ENCODE measurements at places on chromosomes 4 and X.

DNA sequence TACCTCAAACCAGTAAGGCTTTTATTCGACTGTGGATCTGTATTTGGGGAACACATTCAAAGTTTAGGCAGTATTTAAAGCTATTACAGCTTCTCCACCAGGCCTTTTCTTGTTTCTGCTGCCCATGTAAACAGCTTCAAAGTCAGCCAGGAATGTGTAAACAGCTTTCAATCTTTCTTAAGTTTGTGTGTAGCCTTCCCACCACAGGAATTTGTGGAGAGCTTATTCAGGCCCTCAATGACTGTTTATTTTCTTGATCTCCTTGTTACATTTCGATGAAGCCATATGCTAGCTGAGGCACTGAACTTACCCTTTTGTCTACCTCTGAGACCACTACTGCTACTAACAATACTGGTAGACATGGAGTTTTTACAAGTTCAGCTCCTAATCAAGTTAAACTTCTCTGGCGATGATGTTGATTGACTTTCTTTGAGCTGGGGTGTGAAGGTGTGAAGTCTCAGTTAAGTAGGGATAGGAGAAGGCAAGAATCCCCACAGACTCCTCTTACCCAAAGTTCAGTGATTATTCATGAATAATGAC, 72.6 kb downstream of the NWD2 start:
- no peak for DNase-seq

DNA sequence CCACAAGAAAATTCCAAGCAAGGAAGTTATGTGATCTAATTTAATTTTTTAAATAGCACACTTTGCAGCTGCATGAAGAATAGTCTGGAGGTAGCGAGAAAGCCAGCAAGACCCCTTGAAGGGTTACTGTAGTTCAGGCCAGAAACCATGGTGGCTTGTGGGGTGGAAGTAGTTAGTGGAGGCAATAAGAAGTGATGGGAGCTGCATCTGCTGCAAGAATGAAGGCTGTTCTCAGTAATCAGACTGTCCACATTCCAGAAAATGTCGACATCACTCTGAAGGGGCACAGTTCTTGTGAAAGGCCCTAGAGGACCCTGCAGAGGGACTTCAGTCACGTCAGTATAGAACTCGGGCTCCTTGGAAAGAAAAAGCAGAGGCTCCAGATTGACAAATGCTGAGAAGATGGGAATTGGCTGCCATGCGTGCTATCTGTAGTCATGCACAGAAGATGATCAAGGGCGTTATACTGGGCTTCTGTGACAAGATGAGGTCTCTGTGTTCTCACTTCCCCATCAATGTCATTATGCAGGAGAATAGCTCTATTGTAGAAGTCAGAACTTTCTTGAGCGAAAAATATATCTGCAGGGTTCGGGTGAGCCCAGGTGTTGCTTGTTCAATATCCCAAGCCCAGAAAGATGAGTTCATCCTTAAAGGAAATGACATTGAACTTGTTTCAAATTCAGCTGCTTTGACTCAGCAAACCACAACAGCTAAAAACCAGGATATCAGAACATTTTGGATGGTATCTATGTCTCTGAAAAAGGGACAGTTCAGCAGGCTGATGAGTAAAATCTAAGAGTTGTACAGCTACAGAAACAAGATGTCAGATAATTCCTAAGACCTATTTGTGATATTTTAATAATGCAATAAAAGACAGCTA, 254.2 kb downstream of the CBR4 start:
- no peak for DNase-seq

GRCh38 chrX:87805829-87806490, 288.4 kb downstream of the KLHL4 start:
- DNase-seq = no peak

- no peak for DNase-seq
These were observed 7.6 kb downstream of the ACSL1 start for GRCh38 chr4:184818216-184818564.

DNA sequence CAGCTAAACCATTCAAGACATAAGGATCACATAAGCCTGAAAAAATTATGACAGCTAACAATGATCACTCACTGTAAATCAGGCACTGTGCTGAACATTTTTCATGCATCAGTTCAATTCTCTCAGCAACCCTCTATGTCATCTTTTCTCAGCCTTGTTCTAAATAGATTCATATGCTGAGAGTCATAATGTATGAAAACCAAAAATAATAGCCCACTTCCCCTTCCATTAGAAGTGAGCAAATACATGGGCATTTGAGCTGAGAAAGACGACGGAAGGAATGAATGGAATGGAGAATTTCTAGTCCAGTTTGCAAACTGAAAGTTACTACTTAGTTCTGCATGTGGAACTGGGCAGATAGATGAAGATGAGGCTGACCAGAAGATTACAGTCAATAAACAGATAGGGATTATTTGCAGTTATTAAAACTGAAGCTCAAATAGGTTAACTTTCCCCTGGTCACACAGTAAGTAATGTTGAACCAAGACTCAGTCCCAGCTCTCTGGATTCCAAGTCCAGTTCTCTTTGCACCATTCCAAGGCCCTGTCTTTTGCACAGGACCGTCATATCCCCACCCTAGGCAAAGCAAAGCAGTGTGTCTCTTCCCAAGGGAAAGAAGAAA, 1.6 kb upstream of the SH3RF1 start:
- DNase-seq = no peak

GRCh38 chr4:151314010-151314355, 11.4 kb downstream of the SH3D19 start:
- no peak for DNase-seq

DNA sequence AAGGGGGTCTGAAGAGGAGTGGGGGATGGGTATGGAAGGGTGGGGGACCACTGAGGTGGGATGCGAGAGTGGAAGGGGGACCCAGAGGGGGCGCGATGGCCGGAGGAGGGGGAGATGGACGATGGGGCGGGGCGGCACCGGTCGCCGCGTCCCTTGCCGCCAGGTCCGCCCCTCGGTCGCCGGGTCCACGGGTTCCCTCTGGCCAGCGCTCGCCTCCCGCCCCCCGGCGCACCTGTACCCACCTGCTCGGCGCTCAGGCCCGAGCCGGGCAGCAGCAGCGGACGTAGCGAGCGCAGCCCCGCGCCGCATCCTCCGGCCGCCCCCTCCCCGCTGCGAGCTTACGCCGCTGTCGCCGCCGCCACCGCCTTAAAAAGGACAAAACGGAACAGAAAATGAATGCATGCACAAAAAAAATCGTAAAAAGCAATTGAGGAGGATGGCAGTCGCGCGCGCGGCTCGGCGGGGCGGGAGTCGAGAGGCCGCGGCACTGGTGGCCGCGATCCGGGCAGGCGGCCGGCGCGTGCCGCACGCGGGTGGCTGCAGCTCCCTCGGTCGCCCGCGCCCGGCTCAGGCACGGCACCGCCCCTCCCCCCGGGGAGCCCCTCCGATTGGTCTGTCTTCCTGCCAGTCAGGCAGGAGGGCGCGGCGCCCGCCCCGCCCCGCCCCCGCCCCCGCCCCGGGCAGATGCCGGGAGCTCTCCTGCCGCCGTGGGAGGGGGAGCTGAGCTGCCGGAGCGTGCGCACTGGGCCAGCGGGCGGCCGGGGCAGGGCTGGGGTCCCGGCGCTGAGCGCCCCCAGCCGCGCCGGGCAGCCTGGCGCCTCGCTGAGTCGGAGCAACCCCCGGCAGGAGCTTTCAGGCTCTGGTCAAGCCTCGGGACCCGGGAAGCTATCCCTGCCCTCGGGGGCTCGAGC, at the start of gene JAKMIP1:
TSS of gene JAKMIP1 (minus strand) at position 539 of the 911 bp plus-strand sequence. CDS start 87,699 bp downstream, outside the sequence.
- peak; percentile 67 for DNase-seq

DNA sequence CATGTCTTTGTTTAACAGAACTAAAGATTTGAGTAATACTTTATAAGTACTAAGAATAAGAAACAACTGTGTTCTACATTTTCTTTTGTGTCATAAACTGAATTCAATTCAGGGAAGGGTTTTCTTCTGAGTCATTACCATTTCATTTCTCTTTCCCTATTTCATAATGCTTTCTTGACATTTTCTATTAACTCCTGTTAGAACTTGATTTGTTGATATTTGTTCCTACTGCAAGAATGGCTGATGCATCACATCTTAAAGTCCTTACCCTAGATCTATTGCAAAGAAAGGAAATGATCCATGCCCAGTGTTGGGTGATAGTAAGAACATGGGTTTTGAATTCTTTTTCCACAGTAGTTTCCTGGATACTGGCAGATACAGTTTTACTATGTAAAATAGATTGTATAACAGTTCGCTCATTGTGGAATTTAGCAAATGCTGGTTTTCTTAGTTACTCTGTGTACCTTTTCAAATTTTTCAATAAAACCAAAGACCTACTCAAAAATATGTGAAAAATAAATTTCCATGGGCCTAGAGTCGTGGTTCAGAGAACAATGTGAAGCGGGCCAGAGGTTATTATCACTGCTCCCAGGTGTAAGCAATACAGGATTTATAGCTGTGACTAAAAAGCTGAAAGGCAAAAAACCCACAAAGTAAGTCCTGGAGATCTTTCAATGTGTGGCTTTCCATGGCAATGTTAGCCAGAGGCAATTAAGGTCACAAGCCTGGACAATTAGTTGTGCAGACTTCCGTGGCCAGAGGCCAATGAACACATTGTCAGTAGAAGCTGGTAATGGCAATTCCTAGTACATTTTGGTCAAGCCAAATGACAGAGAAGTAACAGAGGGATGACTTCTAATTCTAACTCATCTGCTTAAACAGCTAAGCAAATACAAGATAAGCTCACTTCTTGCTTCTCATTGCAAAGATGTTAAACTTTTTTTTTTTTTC, 127.3 kb upstream of the FAT4 start:
- DNase-seq = no peak

- no peak for DNase-seq
These were observed 23.5 kb downstream of the OTC start for GRCh38 chrX:38375891-38376290.

DNA sequence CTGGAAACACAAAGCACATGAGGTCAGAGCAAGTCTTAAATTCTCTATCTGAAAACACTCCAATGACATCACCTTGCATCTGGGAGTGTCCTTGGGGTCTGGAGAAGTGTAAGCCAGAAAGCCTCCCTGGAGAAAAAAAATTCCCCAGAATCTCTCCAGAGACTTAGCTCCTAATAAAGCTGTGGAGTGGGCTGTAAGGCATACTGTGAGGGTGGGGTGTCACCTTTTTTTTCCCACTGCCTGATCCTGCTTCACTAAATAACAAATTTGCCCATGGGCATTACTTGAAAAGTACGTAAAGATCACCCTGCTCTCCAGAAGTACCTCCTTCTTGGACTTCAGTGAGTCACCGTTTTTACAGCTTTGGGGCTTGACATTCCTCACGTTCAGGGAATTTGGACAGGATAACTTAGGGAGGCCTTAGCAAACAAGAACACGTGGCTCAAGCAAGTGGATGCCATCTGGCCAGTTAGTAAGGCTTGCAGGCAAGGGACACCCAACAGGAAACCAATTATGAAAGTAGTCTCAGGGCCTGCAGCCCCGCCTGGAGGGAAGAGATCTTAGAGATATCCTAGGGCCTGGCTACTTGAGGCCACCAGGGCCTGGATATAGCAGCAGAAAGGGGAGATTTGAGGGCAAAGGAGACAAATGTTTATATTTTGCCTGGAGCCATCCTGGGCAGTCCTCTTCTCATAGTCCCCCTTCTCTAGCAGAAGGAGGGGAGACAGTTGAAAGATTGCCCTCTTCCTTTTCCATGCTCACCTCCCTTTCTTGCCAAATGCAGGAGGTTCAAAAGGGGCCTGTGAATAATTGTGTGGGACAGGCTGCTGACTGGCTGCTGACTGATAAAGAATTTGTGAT, 60.1 kb upstream of the PLAC1 start:
- DNase-seq = no peak

- DNase-seq = no peak
These were observed 403 bp downstream of the SGCB start for GRCh38 chr4:52037689-52038102.

Data from stimulated activated CD8-positive, alpha-beta memory T cell treated with anti-CD3 and anti-CD28 coated beads, Interleukin-15, amount 100 ng/mL, for 4 hours (primary cell).